ENCODE measurements at places on chromosomes 1 and 21.

DNA sequence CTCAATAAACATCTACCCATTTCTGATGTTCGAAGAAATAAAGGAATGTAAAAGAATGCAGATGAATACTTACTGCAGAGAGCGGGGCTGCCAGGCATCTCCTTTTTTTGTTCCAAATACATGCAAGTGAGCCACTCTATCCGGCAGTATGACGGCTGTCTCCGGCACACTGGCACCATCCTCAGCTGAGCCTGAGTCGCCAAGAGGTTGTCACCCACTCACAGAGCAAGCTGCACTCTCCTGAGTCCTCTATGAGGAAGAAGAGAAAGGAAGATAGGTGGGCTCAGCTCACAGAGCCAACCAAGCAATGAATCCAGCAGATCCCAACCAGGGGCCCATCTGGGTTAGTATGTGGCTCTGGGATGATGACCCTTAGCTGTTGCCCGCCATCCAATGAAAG is 65.3 kb downstream of the CD46 start:
- DNase-seq = no peak

DNA sequence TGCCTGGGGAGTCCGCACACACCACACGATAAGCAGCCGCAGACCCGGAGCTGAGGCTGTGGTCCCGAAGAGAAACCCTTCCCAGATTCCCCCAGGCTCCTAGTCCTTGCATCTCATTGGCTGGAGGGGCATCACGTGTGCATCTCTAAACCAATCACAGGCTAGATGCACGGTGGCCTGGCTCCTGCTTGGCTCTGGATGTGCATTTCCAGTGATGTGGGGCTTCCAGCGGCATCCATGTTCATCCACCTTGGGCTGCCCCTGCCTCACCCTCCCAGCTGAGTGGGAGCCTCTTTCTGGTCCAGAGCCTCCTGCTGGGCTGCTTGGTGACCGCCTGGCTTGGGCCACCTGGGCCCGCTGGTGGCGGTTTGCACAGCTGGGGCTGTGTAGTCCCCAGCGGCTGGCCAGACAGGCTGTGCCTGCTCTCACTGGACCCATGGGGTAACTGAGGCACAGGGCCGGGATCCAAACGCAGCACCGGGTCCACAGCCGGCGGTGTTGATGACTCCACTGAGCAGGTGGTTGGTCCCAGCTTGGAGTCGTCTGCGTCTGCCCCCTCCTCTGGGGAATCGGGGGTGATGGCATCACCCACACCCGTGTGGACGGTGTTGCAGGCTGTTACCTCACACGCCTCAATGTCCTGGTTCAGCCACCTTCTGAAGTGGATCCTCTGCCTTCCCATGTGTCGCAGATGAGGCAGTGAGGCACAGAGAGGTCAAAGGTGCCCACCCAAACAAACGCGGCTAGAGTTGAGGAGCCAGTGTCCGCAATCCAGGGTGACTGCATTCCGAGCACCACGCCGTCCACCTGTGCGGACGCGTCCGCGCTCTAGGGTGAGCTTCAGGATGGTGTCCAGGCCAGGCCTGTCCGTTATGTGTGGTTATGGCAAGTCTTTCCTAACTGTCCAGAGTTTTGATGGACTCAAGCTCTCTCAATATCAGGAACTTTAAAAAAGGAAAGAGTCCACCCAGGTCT is 41.3 kb downstream of the COL6A1 start:
- DNase-seq = no peak

DNA sequence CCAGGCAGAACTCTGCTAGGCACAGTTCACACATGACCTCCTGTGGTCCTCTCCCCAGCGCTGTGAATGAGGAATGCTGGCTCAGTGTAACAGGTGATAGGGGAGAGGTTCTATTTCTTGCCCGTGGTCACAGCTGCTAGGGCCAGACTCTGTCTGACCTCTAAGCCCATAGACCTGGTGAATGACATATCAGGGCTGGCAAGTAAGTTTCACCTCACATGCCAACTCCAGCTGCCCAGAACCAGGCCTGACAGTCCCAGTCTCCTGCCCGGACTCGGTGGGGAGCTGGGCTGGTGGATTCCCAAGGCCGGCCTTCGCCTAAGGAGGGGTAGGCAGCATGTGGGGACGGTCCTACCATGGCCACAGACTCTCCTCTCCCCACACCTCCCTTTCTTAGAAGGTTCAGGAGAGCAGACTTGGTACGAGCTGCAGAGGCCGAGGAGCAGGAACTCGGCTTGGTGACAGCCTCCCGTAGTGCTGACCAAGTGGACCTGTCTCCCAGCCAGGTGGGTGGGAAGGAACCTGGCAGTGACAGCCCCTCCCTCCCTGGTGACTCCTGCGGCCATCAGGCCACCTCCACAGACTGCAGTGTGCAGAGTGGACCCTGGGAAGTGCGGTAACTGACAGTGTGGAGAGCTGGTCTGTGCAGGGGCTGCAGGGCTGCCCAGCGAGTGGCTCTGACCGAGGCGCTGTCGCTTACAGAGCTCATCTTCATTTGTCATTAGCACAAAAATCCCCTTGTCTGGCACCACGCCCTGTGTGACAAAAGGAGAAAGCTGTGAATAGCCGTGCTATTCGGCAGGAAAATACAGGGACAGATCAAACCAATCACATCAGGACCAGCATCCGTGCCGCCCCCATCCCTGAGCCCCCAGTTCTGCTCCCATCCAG is 74.6 kb downstream of the SCCPDH start:
- DNase-seq = no peak

- DNase-seq = no peak
Observed at GRCh38 chr1:116478621-116479020, 92.2 kb downstream of the CD58 start.

GRCh38 chr1:107135463-107135862 is 5.4 kb upstream of the NTNG1 start:
- DNase-seq = no peak

DNA sequence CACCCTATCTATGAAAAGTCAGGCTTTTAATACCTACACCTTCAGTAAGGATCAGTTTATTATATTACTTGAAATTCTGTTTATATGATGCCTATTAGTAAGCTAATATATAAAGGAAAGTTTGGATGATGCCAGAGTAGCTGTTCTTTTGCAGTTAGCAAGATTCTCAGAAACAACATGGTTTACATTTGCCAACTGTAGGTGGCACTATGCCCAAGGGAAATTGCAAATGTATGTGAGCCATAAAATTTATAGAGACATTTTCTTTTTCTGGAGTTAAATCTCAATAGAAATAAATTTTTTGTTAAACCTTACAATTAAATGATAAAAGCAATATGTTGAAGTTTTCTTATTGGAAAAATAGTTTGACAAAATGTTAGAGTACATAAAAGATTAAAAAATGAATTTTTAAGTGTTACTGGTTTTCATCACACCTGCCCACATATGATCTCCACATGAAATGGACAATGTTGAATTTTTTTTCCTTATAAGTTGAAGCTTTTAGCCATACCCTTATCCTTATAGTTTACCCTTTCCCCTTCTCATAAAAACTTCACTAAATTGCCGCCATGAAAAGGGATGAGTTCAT is 32.1 kb upstream of the EPHX4 start:
- no peak for DNase-seq

- DNase-seq = no peak
Observed at GRCh38 chr1:160446945-160447600, 46.7 kb downstream of the VANGL2 start.

GRCh38 chr21:40345711-40346321 is 478.6 kb downstream of the PCP4 start:
- DNase-seq = no peak

DNA sequence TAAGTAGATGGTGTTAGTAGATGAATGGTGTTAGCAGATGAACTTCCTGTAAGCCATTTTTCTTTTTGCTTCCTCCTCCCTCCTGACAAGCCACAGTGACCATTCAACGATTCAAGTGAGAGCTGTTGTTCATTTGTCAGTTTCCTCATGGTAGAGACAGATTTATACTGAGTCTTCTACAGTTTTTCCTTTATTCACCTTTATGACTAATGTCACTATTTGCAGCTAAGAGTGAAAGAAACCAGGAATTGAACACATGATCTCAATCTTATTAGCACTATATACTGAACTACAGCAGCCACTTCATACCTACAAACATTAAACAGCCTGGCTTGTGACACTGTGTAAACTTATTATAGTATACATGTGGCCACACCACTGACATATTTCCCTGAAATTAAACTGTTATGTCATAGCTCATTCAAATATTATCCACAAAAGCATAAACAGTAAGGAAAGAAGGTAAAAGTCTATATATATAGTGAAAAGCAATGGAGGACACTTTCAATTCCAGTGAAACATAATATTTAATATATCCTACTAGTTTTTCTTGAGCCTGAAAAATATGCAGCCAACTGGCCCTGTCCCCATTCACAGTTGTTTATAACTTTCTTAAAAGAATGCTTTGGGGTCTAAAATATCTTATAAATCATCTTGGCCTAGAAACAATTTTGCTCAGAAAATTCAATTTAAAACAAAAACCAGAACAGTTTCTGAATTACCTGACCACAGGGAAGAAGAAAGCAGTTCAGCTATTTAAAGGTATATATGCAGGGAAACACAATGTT is 566.9 kb upstream of the ZRANB2 start:
- DNase-seq = no peak
